ENCODE measurements at places on chromosomes 13 and 19.

DNA sequence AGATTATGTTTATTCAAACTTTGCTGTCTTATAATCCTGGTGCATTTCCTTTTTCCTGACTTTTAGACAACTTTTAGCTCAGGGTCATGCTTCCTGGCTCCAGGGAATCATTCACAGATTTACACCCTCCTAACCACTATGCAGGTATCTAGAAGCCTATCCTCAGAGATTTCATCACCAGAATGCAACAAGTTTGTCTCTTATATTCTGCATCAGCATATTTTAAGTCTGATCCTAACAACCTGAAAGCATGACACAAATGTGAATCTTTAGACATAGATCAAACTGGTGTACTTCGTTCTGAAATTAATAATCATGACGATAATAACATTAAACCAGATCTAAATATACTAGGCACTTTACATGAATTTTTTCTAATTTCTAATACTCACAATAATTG lies 100.0 kb downstream of the TRPC4 start:
- no peak for DNase-seq

DNA sequence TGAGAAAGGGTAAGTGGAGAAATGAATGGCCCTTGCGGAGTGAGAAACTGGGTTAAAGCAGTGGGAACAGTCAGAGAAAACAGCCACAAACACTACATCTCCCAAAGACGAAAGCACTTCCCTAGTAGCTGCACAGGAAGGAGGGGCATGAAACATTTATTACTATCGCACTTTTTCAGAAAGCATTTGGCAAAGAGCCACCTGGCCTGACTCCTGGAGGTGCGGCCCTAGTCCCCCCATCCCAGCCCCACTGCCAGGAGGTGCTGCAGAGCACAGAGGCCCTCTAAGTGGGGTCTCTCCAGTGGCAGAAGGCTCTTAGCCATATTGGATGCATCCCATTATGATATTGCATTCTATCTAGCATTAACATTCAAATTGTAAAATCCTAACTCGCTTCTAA lies 55.8 kb downstream of the MTMR6 start:
- DNase-seq, result peak; percentile 5

DNA sequence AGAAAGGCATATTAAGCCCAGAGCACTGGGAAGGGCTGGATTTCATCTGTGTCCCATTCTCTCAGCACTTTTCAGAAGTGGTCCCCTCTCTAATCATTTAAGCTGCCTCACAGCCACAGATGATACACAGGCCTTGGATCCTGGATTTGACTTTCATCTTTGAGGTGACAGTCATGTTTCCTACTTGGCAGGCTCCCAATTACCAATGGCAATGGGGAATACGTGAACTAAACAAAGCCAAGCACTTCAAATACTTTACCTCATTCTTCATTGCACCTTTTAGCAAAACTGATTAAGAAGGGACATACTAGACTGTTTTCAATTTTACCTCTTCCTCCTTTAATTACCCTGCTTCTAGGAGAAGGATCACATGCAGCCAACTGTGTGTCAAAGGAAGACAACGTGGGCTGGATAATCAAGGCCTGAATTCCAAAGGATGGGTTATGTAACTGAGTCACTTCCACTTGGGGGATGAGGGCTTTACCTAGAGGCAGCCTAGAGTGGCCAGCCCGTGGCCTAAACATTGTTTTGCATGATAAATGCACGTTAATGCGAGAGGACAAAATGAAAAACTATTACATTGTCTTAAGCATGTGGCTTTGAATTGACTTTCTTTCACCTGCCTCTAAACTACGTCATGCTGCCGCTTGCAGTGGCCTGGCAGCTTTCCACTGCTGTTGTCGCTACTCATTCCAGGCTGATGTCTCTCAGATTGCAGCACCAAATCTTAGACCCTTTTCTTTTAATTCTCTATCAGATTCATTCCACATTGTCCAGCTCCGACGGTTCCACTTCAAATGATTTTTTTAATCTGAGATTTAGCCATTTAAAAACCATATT lies 95.0 kb downstream of the KCTD12 start:
- no peak for DNase-seq

- DNase-seq, result no peak
These were observed 177.1 kb downstream of the KCNRG start for GRCh38 chr13:50192272-50192813.

DNA sequence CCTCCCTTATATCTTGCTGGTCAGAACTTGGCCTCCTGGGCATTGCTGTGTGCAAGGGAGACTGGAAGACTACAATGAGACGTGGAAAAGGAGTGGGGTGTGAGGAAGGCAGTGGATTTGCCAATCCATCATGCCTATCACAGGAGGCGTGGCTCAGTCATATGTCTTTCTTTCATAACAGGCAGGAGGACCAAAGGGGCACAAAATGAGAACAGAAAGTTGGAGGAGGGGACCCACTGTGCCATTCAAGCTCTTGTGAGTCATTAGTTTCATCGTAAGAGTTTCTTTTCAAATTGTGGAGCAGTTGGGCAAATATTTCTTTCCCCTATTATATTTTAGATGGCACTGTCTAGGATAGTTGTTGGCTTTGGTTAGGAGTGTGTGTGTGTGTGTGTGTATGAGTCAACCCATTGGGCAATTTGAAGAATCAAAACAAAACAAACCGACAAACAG lies 471.5 kb downstream of the TSHZ3 start:
- no peak for DNase-seq

- no peak for DNase-seq
These were observed 104.0 kb downstream of the COL4A2 start for GRCh38 chr13:110410936-110411687.

All from OCI-M1 (cell line).